ENCODE measurements at places on chromosomes 7 and 10.

DNA sequence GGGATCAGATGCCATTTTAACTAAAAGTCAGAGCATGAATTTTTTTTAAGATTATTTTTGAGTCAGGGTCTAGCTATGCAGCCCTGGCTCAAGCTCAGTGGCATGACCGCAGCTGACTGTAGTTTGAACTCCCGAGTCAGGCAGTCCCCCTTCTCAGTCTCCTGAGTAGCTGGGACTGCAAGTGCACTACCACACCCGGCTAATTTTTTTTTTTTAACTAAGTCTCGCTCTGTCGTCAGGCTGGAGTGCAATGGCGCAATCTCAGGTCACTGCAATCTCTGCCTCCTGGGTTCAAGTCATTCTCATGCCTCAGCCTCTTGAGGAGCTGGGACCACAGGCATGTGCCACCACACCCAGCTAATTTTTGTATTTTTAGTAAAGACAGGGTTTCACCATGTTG is 7.8 kb downstream of the TAS2R41 start:
- no peak for DNase-seq

DNA sequence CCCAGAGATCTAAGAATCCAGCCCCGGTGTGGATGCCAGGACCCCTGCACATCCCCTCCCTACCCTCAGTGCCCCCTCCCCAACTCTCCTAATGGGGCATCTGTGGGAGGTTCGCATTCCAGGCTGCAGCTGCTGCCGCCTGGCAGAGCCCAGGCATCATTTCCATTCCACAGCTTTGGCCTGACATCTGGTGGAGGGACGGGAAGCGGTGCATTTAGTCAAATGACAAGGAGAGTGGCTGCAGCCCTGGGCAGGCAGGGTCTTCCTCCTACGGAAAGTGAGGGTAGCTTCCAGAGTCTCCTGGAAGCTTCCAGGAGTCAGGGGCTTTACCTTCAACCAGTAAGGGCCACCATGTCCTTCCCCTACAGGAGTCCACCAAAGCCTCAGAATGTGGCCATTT is 30.8 kb downstream of the PRLHR start:
- DNase-seq: peak; percentile 43

- DNase-seq: no peak
Observed at GRCh38 chr7:50146692-50147091, 53.6 kb upstream of the ZPBP start.

- DNase-seq: no peak
Observed at GRCh38 chr10:48612236-48612943, 7.5 kb upstream of the ARHGAP22 start.

GRCh38 chr7:25978466-25978865 is 173.5 kb upstream of the NFE2L3 start:
- DNase-seq: no peak

DNA sequence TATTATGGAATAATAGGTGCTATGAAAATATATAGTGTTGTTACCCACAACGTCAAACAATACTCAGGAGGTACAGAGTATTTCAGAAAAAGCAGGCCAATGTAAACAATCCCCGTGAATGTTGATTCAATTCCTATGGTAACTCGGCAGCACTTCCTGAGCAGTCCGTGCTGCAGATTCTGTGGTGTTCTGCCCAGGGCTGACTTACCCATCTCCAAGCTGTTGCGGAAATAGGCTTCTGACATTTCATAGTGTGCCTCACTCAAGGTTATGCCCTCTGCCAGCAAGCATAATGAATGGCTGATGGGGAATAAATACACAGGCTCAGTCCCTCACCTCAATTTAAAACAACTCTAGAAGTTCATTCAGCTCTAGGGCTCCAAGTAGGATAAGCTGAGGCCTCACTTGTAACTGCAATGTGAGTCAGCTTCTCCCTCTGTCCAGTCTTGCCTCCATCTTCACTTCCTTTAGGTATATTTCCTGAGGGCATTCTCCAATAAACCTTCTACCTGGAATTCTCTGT is 177.6 kb downstream of the GNAI1 start:
- DNase-seq: no peak

DNA sequence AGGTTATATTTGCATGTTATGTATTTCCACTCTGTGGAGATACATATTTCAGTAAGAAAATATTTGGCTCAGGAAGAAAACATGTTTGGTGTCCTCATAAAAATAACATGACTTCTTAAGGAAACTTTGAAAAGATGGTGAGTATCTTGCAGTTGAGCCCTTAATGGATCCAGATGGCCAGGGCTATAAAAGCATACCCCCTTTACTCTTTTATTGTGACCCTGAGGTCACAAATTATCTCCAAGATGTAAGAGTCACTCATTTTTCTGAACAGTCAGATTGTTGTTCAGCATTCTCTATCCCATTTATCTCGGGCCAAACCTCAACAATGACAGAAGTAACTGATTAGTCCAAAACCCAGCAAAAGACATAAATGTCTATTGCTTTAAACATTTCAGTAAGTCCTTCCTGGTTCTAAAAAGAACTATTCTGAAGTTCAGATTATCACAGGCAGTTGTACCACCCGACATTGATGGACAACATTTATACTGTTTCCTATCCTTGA is 539.4 kb downstream of the PARD3 start:
- DNase-seq: no peak

GRCh38 chr7:47634273-47634672 is 52.4 kb upstream of the TNS3 start:
- no peak for DNase-seq

DNA sequence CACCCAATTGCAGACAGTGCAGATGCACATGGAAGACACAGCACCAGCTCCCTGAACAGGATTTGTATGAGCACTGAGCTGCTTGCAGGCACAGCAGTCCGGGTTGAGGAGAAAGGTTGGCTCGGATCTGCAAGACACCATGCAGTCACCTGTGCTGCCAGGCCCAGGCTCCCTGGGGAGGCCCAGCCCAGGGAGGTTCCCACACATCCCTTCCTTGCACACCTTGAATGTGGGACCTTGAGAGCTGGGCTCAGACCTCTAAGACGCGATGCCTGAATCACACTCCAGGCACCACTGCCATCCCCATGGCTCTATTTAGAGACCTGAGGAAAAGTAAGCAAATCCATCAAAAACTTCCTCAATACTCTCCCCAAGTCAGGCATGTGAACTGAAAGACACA is 397.7 kb downstream of the TCERG1L start:
- DNase-seq: no peak

GRCh38 chr10:76453332-76453731 is 1021.9 kb downstream of the LRMDA start:
- no peak for DNase-seq

- peak; percentile 83 for DNase-seq
Observed at GRCh38 chr10:33193057-33193700, 141.3 kb downstream of the NRP1 start.

DNA sequence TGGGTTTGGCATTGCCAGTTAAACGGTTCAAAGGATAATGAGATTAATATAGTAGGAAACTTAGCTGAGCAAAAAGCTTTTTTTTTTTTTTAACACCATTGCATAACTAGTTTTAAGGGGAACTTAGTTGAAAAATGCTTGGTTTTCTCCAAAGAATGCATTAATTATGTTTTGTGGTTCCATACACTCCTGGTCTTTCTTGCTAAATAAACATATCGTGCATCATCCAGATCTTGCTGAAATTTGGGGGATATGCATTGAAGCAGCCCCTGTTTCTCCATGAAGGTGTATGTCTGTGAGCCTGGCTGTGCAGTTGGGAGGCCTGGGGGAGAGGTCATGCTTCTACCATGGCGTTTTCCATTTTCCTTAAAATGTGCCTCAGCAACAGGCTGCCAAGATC is 558.2 kb upstream of the GALNT17 start:
- peak; percentile 65 for DNase-seq

DNA sequence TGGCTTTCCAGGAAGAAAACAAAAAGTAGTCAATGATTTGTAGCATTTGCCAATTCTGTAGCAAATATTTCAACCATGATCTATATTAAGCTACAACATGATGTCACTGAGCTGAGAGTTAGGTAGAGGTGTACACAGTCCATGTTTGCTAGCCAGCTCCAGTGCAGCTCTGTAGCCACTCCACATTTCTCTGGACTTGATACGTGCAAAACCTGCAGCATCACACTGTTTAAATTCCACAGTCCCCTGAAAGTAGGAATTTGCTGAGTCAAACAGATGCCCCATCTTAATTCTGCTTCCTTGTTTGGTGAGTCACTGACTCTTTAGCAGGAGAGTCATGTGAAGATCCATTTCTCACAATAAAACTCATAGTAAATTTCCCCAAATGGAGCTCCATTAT is 89.8 kb upstream of the LRRTM3 start:
- no peak for DNase-seq

DNA sequence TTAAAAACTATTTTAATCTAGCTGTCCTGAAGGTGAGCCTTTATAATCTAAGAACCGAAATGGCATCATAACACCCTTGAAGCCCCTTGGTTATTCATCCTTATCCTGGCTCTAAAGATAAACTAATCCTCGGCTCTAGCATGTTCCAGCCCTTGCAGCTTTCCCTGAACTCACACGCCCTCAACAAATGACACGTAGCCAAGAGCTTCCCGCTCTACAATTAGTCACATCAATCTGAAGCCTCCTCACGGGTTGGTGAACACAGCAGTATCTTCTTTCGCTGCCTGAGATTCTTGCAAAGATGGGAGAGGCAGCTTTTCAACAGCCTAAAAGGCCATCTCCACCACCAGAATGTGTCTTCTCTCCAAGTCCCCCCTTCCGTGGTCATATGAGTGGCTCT is 4.1 kb downstream of the FRMD4A start:
- no peak for DNase-seq

GRCh38 chr10:34628174-34628796 is 186.8 kb downstream of the PARD3 start:
- peak; percentile 25 for DNase-seq

DNA sequence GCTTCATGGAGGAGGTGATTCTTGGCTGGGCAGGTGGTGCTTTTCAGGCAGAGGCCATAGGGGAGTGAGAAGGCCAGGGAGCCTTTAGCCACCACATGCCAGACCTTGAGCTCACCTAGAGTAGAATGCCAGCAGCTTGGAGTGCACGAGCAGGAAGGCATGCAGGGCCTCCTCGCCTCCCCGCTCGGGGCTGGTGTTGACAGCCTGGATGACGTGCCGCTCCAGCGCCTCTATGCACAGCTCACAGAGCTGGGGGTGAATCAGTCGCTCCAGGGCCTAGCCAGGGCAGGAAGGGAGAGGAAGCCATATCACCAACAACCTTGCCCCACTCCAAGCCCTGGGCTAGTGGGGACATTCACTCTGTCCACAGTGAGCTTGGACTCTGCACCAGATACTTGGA is 15.7 kb downstream of the HPS1 start:
- no peak for DNase-seq

GRCh38 chr7:124088590-124088989 is 55.7 kb upstream of the TMEM229A start:
- no peak for DNase-seq

DNA sequence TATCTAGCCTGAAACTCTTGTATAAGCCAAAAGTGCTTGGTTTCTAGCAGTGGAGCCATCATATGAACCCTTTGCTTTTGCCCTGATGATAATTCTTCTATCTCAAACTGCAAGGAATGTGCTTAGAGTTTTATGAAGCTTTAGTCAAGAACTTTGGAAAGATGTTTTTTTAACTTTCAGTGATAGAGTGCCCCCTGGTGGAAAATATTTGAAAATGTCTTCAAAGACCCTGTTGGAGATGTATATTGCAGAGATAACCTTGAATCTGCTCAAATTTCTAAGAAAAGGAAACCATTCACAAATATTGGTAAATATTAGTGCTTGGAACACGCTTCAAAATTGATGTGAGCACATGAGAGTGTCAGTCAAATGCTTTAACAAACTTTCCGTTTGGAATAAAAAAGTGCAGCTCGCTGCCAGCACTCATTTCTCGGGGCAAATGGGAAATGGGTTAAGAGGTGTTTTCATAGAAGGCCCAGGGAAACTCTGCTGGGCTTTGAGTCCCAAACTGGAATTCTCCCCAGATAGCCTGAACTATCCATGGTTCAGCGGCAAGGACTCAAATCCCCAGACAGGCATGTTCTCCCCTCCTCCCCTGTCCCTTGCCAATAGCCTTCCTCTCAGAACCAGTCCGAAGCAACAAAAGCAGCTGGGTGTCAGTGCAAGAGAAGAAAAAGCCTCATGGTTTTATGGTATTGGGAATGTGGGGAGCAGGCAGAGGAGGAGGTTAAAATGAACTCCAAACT is 129.3 kb downstream of the MYOF start:
- peak; percentile 56 for DNase-seq

- DNase-seq: no peak
Observed at GRCh38 chr10:118581340-118581739, 14.1 kb downstream of the PRLHR start.

- no peak for DNase-seq
Observed at GRCh38 chr10:103072276-103072675, 120.8 kb downstream of the NT5C2 start.
